ENCODE measurements at places on chromosomes 7 and 10.

GRCh38 chr7:117312593-117313580, 10.0 kb downstream of the WNT2 start:
- no peak for DNase-seq

DNA sequence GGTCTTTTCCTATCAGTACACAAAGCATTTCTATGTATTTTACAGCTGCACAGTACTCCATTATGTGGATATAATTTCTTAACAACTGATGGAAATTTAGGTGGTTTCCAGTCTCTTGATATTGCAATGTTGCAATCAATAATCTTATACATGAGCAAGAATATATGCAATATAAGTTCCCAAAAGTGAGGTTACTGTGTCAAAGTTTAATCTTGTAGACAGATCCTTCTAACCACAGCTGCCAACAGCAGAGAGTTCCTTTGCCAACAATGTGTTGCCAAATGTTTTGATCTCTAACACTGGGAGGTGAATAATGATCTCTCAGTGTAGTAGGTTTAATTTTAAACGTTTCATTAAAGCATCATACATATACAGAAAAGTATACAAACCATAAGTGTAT, 54.5 kb downstream of the CUL2 start:
- DNase-seq, result no peak

DNA sequence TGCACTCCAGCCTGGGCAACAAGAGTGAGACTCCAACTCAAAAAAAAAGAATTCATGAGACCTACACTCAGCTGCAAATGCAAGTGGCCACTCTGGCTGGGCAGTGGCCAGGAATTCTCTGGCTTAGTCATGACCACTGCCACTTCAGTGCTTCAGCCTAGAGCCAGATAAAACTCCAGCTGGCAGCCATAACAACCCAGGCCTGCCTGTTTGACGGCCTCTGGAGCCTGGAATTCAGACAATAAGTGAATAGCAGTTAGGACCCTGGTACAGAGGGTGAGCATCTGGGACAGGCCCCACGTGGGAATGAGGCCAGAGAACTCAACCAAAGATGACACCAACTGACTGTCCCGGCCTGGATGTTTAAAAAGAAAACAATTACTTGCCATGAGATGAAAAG, 18.9 kb downstream of the RCC1L start:
- DNase-seq, result peak; percentile 65

DNA sequence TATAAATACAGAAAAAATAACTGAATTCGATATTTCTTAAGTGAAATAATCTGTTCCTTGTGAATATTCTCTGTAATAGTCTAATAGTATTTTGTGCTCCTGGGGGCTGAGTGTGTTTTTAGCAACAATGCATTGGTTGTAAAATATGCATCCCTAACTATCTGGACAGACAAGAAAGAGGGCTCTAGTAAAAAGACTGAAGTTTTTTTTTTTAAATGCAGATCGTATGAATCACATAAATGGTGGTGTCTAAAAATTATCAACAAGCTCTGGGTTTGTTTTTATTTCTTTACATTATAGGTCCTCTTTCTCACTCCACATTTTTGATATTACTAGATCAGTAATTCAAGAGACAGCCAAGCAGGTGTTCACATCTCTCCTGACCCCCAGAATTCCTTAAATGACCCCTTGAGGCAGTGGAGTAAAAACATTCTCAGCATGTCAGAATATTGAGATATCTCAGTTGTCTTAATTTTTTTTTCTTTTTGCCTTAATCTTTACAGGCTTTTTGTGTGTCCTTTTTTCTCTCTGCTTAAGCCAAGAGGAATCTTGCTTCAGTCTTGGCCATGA, 18.2 kb downstream of the ARID5B start:
- DNase-seq, result no peak

- DNase-seq, result no peak
Observed at GRCh38 chr7:81839708-81840369, 70.0 kb upstream of the HGF start.

DNA sequence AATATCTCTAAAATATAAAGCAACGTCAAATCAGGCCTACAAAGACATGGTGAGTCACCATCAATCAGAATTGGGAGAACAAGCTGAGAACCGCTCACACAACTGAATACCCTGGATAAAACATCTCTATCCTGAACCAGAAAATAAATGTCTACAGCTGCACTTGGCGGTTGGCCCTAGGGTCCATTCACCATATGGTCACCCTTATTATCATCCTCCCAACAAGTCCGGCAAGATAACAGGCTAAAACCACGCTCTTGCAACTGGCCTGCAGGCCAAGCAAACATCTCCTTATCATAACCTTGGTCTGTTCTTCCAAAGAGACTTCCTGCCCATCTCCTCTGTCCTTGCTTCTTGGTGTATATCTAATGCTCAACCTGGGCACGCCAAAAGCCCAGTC, 310.7 kb downstream of the CALN1 start:
- no peak for DNase-seq

All from AG09309 (cell line).